ENCODE measurements at places on chromosomes 5 and 9.

DNA sequence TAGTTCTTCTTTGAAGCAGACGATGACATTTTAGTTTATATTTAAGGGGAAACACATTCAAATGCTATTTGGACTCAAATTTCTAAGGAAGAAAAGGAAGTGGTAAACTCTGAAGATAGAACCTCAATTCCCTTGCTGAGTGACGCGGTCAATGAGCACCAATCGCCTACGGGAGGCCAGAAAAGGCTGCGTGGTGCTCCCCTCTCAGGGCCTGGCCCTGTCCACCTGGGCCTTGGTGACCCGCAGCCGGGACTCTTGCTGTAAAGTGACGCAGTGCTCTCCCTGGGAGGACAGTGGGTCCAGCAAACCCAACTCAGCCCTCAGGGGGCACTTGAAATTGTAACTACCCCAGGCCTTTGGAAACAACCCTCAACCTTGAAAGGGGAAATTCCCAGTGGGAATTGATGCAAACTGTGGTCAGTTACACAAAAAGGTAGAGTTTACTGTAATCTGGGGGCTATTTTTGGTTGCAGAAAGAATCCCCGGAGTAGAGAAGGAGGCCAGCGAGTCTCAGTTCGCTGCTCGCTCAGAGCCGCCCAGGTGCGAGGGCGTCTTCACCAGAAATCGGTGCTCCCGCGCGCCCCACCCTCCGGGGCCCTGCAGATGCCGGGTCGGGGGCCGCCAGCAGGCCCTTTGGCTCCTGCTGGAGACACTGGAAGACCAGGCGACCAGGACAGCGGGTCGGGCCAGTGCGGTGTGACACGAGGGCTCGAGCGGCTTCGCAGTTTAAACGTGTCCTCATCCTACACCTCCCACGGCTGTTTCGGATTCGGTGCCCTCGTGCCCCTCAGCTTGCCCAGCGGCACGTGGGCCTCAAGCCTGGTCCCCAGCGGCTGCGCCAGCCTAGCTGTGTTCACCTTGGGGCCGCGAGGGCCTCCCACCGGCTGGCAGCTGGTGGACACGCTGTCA is 1.4 kb upstream of the ANKRD33B start:
- no peak for DNase-seq

DNA sequence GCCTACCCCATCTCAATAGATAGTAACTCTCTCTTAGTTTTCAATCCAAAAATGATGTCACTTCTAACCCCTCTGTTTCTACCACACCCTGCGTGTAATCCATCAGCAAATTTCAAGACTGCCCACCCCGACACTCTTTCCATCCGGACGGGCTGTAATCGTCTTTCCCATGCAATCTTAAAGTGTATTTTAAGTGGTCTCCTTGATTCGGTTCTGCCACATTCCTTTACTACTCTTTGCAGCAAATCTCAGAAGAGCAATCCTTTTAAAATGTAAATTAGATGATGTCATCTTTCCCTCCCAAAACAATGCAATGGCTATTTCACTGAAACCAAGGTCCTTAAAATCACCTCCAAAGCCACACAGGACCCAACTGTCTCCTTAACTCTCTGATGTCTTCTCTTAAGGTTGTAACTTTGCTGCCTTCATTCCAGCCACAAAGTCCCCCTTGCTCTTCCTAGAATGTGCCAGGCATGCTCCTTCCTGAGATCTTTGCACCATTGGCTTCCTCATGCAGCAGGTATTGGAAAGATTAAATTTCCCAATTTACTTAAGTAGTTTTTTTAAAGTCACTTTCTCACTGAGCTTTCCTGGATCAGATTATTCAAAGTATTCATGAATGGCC is 932.5 kb upstream of the WWC1 start:
- no peak for DNase-seq

- no peak for DNase-seq
Measured at GRCh38 chr5:137832416-137832815, 35.2 kb upstream of the MYOT start.

DNA sequence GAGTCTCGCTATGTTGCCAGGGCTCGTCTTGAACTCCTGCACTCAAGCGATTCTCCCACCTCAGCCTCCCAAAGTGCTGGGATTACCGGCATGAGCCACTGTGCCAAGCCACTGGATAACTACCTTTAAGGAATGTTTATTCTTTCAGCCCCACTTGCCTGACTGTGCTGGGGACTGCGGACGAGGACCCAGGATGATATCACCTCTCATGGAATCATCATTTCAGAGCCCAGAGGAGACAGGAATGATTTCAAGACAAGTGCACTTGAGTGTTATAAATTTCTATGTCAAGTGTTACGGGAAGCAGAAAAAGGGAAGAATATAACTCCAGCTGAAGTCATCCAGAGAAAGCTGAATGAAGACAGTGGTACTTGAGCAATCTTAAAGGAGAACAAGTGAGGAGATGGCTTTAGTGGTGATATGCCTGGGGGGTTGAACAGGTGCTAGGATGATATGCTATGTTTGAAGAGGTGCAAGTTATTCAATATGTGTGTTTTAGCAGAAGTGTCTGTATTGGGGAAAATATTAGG is 109.3 kb downstream of the DCP2 start:
- DNase-seq, result no peak

DNA sequence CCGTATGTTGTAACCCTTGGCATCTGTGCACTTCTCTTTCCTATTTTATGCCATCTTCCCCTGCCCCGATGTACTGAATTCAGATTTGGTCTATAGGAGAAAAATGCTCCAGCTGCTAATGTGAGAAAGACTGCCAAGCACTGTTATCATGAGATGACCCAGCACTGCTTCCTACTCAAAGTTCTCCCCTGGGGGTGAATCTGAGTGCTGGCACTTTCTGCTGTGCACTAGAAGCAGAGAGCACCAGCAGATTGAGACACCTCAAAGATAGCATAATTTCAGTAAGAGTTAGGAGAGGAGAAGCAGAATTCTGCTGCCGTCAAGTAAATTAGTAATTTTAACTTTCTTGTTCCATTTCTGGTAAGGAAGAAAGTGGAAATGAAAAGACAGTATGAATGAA is 92.8 kb upstream of the ACOT12 start:
- DNase-seq, result no peak

GRCh38 chr5:140713562-140714094 is 13.4 kb downstream of the ZMAT2 start:
- no peak for DNase-seq

DNA sequence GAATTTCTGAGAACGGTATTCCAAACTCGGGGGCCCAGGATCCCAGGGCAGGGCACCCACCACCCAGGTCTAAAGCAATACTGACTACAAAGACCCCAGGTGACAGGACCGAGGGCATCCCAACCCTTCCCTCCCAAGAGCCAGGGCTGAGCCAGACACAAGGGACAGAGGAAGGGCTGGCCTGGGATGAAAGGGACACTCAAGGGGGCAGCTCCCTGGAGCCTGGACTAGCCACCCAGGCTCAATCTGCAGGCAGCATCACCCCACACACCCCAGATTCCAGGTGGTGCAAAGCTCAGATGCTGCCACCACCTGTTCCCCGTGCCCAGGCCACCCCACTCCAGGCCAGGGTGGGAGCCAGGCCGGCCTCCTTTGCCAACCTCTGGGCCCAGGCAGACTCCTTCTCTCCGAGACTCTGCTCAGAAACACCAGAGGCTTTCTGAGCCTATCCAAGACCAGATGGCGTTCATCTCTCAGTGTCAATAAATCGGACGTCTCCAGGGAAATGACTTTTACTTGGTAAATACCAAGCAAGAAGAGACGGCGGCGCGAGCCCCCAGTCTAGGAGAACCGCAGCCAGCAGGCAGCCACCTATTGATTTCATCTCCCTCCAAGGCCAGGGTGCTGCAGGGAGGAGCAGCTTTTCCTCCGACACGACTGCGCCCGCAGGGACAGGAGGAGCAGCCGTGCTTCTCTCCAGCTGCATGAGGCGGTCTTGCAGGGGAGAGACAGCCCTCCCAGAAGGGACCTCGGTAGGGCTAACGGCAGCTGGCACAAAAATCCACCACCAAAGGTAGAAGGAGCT is 94.1 kb upstream of the ADAMTS2 start:
- no peak for DNase-seq

GRCh38 chr9:94757158-94757557 is 30.7 kb downstream of the AOPEP start:
- DNase-seq, result no peak

GRCh38 chr5:98454904-98455303 is 318.6 kb upstream of the RGMB start:
- DNase-seq, result no peak

DNA sequence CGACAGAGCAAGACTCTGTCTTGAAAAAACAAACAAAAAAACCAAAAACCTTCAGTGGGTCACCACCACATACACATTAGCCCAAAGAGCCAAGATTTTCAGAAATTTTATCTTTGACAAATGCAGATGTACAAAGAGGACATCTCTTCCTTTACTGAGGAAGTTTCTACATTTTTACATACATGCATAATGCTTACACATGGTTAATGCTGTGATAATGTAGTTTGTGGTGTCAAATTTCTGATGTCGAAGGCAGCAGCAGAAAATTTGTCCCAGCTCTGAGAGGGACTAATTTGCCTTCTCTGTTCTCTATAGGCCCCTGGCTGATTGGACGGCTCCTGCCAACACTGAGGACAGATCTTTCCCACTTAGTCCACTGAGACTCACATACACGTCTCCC is 24.6 kb upstream of the C9orf40 start:
- DNase-seq, result no peak

GRCh38 chr5:150065886-150066285 is 20.5 kb downstream of the CSF1R start:
- DNase-seq, result no peak

GRCh38 chr5:14204785-14205321 is 61.7 kb downstream of the TRIO start:
- DNase-seq, result no peak

DNA sequence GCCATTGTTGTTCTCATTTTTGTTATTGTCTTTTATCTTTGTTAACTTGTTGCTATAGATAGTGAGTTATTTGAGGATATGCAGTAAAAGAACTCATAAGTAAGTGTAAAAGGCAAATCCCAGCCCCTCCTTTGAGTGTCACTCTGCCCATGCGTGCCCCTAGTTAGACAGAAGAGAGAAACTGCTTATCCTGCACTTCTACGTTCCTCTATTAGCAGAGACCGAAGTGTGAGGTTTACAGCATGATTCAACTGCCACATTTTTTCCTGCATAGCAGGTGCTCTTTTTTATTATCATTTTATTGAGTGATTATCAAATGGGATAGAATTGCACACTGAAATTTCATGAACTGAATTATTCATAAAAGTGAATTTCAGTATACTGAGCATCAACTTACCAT is 12.0 kb upstream of the DNAH5 start:
- no peak for DNase-seq

Measured in HEK293T (cell line).